ENCODE measurements at places on chromosomes 5 and 9. TPM values are rescaled to one million over a fixed set of nuclear protein-coding genes. Genes with fewer than 3 reads are reported as not detected.

The DCTN4 gene
- 15.4 TPM for polyA plus RNA-seq

DNA sequence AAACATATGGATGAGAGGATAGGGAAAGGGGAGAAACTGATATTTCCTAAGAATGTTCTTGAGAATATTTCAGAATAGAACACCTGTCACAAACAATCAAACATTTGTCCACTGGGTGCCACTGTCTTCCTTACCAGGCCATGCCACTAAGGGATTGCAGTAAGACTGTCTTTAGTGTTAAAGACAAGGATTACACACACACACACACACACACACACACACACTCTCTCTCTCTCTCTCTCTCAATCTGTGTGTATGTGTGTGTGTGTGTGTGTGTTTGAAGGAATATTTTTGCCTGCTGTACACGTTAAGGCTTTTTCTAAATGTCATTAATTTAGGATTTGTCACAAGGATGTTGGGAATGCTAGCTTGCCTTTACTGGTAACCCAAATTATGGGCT is 54.4 kb downstream of the CCDC192 start:
- peak; percentile 42 for DNase-seq

- no peak for DNase-seq
Measured at GRCh38 chr5:75199946-75200345, 36.7 kb downstream of the ANKRD31 start.

DNA sequence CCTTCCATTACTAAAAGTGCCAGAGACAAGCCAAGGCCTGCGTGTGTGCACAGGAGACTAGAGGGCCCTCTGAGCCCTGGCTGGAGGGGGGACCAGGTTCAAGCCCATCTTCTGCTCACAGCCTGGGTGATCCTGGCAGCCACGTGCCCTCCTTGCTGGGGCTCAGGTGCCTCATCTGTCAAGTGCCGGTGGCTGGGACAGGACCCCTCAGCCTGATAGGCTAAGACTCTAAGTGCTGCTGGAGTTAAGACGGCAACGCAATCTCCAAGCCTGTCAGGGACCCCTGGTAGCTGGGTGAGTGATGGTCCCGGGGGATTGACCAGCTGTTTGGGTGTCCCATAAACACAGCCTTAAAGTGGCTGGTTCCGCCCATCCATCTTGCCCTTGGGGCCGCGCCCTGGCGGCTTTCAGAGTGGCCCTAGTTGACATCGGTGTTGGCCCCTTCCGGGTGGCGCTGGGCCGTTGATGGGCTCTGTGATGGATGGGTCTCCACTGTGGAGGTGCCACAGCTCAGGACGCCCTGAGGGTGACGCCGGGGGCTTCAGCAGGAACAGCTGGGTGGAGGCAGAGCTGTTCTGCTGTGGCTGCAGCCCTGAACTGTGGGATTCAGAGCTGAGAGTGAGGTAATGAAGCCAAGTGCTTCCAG is 136.2 kb downstream of the BARX1 start:
- no peak for DNase-seq

DNA sequence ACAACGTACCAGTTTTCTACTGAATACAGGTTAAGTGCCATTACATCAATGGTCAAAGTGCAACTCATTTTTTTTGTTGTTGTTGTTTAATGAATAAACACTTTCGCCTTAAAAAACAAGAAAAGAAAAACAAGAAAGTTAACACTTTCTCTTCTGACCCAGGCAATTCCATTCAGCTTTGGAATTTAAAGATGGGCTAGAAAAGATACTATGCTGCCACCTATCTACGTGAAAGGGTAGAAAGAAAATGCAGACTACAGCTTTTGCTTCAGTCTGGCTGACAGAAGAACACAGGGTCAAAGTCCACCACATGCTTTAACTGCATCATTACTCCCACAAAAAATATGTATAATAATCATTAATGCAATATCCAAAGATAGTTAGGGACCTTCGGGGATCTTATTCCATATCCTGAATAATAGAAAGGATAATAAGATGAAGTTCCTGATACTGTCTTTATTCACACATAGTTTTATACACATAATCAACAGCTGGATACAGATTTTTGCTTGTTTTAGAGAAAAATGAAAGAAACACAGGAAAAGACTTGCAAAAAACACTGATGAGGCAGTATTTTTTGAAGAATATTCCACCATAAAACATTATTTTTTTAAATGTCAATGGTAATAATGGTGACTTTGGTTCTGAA is 40.4 kb downstream of the ZDHHC21 start:
- peak; percentile 76 for DNase-seq

- no peak for DNase-seq
Measured at GRCh38 chr5:176879663-176880361, 19.3 kb downstream of the HK3 start.

- DNase-seq = no peak
Measured at GRCh38 chr5:3300726-3301125, 294.9 kb upstream of the IRX1 start.

- peak; percentile 55 for DNase-seq
Measured at GRCh38 chr5:71778678-71779276, 59.7 kb downstream of the CARTPT start.

- no peak for DNase-seq
Measured at GRCh38 chr9:77883133-77883532, 148.5 kb downstream of the GNAQ start.

The ACTL7A gene
- polyA plus RNA-seq = 0.14 TPM

DNA sequence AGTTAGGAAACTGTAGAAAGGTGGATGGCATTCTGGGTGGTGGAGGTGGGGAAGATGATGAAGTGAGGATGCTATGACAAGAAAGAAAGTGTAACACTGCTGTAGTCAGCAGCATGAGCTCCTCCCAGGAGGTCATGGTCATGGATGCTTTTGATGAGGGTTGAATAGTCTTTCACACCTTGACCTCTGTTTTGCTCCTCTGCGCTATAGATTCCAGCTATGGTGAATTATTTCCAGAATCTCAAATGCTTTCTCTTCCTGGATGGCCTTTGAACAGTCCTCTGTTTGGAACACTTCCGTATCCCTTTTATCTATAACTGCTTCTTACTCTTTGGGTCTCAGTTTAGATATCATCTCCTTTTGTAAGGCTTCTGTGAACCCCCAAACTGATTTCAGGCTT is 165.9 kb upstream of the PPP1R2B start:
- DNase-seq = no peak

DNA sequence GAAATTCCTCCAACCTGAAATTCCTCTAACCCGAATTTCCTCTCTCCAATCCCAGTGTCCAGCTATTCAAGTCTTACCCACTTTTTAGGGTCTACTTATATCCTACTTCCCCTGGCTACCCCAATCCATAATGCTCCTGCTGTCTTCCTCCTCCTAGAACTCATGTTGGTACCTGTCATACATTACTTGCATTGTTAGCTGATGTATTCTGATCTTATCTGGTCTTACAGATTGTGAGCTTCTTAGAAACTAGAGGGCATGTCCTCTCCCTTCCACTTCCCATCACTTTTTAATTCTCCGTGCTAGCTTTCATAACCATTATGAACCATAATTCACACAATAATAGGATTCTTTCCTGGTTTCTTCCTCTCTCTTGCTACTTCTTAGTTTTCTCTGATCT is 336.1 kb downstream of the CWC27 start:
- DNase-seq = no peak

The PDZD2 gene
- 8.3 TPM for polyA plus RNA-seq

DNA sequence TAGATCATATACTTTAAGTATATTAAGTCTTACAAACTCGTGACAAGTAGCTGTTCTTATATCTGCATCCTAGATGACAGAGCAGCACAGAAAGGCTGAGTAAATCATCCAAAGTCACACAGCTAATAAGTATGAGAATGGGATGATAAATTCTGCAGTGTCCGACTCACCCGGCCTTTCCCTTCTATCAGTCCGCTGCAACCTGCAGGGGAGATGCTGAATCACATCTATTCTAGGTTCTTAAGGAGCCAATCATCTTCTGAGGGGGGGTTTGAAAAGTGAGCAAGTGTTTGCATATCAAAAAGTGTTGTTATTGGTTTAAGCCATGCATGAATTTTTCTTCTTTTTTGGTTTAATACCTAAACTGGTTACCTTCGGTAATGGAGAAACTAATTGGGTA is 38.9 kb downstream of the ADAMTS16 start:
- DNase-seq = peak; percentile 68

- no peak for DNase-seq
Measured at GRCh38 chr5:11560915-11561697, 343.1 kb downstream of the CTNND2 start.

The SCGB3A2 gene
- polyA plus RNA-seq = 256 TPM

- DNase-seq = peak; percentile 88
Measured at GRCh38 chr9:127903557-127904475, 4.4 kb upstream of the ST6GALNAC6 start.

The ZDHHC11 gene
- polyA plus RNA-seq = 5.1 TPM

DNA sequence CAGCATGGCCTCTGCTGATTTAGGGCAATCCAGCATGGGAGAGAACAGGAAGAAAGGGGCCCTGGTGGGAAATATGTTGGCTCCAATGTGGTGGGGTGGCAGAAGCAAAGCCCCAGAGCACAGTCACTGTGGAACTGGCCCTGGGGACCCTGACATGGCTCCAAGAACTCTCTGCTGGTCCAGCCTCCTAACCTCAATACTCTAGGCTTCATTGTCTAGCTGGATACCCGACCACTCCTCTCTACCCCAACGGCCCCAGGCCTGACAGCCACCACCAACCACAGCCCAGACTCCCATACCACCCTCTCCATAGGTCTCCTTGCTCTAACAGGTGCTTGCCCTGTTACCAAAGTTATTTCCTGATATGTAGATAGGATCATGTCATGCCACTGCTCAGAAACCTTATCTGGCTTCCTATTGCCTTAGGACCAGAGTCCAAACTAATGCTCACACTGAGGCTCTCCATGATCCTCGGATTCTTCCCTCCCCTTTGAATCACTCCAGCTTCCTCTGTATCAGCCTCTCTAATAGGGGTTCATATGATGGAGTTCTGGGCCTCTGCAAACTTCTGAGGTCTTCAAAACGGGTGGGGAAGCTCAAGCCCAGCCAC is 12.9 kb downstream of the ACSL6 start:
- no peak for DNase-seq

The MRNIP gene
- polyA plus RNA-seq = 18.2 TPM

The IL4 gene
- polyA plus RNA-seq = not detected

The PITX1 gene
- not detected for polyA plus RNA-seq

GRCh38 chr5:78792345-78793055 is 143.9 kb upstream of the LHFPL2 start:
- no peak for DNase-seq

- no peak for DNase-seq
Measured at GRCh38 chr9:95438561-95439357, 78.0 kb downstream of the PTCH1 start.

DNA sequence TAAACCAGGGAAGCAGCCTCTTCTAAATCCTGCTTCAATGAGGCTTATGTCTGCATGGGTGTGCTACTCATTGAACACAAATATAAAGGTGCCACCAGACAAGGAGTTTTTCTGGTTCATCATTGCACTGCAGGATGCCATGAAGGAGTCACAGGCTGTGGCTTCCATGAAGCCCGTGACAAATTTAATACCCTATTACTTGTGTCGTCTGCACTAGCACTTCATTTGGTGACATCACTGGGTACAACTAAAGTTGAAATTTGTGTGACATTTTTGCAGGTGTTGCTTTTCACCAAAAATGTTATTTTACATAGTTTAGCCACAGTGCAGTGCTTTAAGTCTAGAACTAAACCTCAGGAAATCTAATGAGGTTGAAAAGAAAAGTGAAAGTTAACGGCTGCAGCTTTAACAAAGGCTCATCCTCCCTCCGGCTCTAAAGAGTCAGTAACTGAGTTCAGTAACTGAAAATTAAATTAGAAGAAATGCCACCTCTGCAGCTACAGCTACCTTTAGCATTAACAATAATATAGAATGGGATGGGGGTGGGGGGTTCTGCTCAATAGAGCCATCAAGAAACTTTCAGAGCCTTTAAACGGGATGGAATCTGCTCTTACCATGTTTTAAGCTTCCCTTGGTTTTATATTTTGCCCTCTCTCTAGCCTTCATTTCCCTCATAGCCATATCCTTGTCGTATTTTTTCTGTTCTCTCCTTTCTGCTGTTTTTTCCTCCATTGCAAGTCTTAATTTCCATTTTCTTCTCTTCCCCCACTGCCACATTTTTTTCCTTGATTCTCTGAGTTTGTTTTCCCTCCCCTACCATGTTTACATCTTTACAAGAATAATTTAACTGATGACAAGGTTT is 233.8 kb upstream of the TMEM161B start:
- no peak for DNase-seq

DNA sequence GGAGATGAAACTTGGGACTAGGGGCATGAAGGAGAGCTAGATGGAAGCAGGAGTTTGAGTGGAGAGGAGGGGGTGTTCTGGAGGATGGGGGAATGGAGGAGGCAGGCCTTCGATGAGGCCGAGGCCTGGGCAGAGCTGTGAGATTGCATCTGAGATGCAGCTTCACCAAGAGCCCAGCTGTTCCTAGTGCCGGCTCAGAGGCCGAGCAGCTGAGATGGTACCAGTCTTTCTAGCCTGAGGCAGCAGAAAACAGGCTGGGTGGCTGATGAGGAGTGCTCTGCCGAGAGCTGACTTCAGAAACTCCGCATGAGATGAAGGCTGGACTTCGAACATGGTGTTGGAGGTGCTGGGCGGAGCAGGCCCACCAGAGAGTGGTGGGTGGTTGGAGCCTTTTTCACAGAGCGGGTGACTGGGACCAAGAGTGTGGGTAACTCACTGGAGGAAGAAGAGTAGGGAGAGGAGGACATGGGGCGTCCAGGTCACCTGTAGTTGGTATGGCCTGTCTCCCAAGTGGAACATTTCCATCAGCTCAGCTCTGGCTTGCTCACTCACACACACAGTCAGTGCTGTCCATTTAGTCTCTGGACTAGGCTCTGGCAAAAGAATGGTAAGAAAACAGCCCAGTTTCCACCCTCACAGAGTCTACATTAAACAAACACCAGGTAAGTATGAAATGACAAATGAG is 54.7 kb downstream of the TMOD1 start:
- DNase-seq = no peak

DNA sequence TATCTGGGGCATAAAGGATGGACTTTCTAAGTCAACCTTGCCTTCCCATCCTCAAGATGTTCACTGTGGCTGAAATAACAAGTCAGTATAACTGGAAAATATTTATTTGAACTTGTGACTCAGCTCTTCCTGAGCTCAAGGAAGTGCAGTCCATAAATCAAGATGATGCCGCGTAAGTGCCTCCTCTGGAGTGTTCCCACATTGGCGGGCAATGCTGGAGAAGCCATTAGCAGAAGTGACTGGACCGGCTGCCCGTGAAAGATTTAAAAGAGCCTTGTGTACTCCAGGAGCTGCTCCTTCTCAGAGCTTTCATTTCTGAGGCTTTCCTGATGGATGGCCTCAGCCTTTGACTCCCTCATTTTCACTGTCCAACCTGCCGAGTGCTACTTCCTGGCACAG is 17.4 kb downstream of the TMOD1 start:
- DNase-seq = no peak

The CNTNAP3 gene
- polyA plus RNA-seq = 2.6 TPM

GRCh38 chr5:13510616-13511015 is 433.9 kb downstream of the DNAH5 start:
- DNase-seq = no peak
